ENCODE measurements at places on chromosomes 2 and 18. TPM values are rescaled to one million over a fixed set of nuclear protein-coding genes. Genes with fewer than 3 reads are reported as not detected.

LOXL3 gene
- 8.4 TPM for total RNA-seq

FTCDNL1 gene
- 3.4 TPM for total RNA-seq

DNA sequence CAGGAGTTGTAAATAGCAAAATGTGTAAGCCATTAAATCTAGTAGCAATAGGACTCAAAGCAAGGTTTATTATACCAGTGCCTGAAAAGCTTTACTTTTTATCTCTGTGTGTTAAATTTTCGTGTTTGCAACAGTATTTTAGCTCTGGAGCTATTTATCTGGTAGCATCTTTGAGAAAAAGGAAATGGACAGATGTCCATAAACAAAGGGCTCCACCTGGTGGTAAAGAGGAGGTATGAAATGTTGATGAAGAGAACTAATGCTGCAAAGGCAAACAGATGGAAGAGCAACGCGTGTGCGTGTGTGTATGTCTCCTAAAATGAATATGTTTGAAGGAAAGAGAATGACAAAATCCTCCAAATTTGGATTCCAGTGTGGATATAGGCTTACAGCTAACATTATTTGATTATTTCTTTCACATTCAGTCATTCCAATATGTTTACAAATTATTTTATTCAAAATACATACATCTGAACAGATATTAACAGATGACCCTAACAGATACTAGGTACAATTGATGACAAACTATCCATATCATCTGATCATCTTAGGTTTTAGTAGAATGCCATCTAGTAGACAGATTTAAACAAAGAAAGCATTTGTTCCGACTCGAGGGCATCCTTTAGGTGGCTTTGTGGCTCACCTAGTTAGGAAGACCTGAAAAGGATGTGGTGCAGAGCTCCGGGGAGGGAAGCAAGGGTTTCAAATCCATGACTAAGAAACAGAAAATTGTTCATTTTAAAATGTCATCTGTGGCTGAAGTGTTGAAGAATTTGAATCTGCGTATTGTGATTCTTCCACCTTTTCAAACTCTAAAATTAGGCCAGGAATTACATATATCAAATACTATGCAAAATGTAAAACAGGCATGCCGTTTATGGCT, 383.3 kb downstream of the MTX2 start:
- DNase-seq, result no peak

GRCh38 chr2:169438466-169439072, 40.7 kb upstream of the BBS5 start:
- DNase-seq, result no peak

DNA sequence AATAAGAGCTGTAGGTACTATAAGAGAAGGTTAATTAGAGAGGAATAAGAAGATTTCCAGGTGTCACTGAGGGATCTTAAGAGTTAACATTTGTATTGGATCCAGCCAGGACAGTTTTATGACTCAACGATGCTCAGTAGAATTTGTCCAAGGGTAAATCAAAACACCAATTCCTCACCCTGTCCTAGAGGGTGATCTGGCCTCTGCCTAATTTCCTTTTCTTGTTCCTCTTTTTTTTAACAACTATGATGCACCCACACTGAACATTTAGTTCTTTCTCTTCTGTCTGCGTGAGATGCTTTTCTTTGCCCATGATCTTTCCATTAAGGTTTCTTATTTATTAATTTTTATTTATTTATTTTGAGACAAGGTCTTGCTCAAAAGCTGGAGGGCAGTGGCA, 92.0 kb downstream of the PMS1 start:
- no peak for DNase-seq

DNA sequence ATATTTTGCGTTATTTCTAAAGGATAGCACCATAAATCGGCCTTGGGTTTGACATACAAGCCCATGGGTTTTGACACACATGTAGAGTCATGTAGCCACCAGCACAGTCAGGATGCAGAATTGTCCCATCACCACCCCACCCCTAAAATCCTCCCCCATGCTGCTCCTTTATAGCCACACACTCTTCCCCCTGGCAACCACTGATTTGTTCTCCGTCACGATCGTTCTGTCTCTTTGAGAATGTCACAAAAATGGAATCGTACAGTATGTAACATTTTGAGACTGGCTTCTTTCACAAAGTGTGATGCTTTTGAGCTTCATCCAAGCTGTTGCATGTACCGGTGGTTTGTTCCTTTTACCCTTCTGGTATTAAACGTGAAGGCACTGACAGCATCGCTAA, 39.1 kb downstream of the CRACDL start:
- DNase-seq, result no peak
